ENCODE measurements at places on chromosomes 6 and 20. TPM values are rescaled to one million over a fixed set of nuclear protein-coding genes. Genes with fewer than 3 reads are reported as not detected.

DNA sequence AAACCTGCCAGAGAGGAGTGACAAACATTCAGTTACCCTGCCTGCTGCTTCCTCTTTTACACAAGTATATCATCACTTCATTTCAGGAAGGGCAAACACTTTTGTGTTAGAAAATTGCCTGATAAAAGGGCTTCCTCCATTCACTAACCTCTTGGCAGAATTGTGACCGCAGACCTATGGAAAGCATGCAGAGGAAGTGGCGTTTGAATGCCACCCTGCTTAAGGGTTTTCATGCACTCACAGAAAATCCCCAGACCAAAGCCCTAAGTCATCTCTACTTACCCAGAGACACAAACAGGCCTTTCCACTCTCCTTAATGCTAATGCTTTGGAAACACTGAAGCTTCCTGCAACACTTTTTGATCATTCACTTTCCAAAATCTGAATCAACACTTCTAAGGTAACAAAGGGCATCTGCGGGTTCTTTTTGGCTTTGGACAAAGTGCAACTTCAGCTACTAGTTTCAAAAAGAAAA is 22.1 kb upstream of the RALGAPA2 start:
- no peak for DNase-seq

GRCh38 chr20:45339799-45340198 is 8.4 kb downstream of the SDC4 start:
- DNase-seq, result no peak

GRCh38 chr6:105120570-105120969 is 59.2 kb downstream of the POPDC3 start:
- no peak for DNase-seq

Gene OR12D3
- not detected for total RNA-seq

Gene ZNF311
- 2.2 TPM for total RNA-seq

Gene DEFB123
- not detected for total RNA-seq

DNA sequence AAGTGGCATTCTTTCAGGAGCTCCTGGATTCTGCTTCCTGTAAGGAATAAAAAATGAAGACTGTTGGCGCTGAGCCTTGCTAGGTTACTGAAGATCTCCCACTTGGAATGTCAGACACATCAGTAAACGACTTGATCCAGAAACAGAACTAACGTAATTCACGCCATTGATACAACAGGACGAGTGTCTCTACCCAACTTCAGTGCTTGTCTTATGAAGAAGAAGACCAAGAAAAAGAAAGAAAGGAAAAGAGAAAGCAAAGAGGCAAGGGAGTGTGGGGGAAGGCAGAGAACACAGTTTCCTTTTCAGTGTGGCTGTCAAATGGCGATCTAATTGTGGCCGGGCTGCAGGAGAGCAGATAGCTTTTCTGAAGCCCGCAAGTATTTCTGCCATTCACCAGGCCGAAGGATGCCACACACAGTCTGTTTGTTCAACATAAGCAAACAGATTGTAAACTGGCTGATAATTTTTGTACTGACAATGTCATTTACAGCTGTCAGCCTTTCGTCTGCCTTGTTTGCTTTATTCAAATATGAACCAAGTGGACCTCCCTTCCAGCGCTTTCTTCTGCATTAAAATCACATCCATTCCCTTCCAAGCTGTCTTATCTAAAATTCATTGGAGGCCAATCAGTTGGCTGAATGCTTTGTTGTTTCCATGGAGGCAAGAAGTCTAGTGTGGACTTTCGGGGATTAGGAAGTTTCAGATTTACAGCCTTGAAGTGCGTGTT is 180.6 kb downstream of the FOXA2 start:
- no peak for DNase-seq

DNA sequence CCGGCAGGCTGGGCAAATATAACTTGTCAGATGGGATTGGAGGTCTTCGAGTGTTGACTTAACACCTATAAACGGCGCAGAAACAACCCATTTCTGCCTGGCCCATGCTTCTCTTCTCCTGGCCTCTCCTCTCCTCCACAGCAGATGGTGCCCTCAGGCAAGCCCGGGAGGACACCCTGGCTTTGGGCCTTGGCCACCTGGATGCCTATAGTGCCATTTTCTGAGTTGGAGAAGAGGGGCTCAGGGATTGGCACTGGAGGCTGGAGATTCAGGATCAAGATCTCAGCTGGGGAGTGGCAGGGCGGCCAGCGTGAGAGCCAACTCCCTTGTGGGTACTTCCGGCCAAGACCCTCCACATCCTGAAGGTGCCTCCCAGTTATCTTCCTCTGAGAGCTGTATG is 211.9 kb upstream of the PMEPA1 start:
- DNase-seq, result no peak

Gene PTGIS
- total RNA-seq, result 33.3 TPM

- no peak for DNase-seq
Measured at GRCh38 chr20:41222296-41222695, 85.0 kb downstream of the PLCG1 start.

GRCh38 chr6:113122060-113122459 is 735.1 kb upstream of the MARCKS start:
- no peak for DNase-seq
